ENCODE measurements at places on chromosomes 16 and 17.

GRCh38 chr17:80591788-80592187, 47.1 kb downstream of the RPTOR start:
- DNase-seq = no peak

- DNase-seq = no peak
Observed at GRCh38 chr17:59607817-59608403, 11.8 kb upstream of the CLTC start.

- no peak for DNase-seq
Observed at GRCh38 chr17:32124985-32125847, 17.1 kb upstream of the RHOT1 start.

- DNase-seq = no peak
Observed at GRCh38 chr16:154217-155030, 2.0 kb downstream of the HBZ start.

DNA sequence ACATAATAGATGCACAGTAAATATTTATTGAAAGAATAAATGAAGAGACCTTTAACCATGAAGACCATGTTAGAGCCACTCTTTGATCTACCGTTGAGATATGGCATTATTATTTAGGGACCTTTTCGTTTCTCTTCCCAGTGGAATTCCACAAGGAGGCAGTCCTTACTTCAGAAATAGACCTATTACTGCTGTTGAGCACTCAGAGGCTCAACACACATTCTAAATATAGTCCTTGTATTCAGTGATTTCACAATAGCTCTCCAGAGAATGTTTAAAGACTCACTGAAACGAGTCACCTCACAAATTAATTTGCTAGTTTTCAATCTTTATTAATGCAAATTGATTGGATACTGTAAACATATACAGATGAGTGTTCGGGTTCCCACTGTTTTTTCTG, 603.8 kb downstream of the CDH8 start:
- DNase-seq = no peak

- DNase-seq = no peak
Observed at GRCh38 chr17:77315010-77315409, 174.2 kb downstream of the SEC14L1 start.

DNA sequence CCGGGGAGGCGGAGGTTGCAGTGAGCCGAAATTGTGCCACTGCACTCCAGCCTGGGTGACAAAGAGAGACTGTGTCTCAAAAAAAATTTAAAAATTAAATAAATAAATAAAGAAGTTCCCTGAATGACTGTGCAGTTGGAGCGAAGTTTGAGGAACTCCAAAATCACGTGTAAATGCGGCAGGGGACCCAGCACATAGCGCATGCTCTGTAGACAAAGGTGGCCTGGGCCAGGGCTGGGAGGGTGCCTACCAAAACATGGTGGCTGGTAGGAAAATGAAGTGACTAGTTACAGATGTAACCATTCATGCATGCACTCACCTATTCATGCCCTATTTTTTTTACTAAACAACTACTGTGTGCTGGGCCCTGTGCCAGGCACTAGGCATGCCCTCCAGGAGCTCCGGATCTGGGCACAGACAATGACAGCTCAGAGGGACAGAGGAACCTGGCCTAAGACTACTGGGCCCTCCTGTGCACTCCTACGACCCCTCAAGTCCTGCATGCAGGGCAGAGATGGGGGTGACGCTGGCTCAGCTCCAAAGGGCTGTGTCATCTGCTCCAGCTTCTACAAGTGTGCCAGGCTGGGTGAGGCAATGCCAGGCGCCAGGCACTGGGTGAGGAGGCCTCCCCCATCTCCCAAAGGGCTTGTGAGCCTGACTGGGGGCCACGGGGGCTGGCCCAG, 65.3 kb downstream of the RMI2 start:
- no peak for DNase-seq

DNA sequence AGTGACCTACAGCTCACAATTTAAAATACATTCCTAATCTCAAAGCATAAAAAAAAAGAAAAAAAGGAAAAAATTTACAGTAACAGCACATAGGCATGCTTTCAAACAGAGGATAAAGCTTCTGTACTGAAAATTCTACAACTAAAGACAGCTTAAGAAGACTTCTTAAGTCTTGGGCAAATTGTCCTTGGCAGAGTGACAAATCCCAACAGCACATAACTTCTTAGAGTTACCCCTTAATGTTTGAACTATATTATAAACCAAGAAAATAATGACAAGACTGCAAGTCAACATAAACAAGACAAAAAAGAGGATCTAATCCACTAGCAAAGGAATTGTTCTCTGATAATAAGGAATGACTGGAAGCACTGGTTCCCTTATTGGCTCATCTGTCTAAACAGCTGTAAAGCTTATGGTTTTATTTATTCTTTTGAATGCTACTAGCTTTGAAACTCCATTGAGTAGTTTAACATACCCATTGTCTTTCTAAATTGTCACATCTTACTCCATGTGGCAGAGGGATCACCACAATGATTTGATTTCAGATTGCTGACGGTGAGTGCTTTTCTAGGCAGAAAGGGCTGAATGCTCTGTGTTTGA, 1576.8 kb upstream of the GOT2 start:
- no peak for DNase-seq

DNA sequence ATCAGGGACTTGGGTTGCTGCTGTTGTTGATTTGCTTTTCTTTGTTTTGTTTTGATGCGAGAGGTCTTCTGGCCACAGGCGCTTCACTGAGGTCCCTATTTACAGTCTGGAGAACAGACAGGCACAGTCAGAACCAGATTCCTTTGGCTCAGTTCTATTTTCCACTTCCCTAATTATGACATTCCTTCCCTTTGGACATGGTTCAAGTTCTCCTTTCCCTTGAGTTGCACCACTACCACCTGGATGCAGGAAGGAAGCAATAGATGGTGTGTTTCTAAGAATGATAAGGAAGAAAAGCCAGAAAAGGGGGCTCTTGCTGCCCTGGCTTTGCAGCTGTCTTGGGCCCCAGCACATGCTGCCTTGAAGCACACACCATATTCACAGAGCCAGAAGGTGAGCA, 160.6 kb downstream of the MAF start:
- DNase-seq = no peak

DNA sequence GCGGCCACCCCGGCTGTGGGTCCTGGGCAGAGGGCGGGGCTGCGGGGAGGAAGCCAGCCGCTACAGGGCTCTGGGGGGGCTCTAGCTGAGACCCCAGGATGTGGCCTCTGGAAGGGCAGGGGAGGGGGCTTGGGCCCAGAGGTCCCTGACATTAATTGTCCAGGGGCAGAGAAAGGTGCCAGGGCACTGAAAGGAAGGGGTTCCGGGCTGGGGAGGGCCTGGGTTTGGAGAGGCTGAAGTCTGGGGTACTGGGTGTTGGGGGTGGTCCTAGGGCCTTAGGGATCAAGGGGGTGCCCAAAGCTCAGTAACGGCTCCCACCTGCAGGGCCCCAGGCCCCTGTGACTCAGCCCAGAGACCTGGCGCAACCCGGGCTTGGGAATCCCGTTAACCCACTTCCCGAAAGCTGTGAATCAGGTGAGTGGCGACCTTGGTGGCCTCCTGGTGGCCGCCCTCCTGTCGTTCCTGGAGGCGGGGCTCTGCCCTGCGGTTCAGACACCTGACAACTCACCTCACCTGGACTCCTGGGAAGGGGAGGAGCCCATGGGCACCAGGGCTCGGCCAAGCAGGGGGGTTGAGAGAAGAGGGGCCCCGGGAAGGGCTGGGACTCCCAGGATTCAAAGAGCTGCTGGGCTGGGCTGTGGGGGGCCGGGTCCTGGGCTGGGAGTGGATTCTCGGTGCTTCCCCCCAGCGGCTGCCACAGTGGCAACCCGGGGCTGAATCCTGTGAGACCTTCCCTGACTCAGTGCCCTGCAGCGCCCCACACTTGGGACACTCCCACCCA, 465 bp upstream of the PRSS22 start:
- DNase-seq = no peak

DNA sequence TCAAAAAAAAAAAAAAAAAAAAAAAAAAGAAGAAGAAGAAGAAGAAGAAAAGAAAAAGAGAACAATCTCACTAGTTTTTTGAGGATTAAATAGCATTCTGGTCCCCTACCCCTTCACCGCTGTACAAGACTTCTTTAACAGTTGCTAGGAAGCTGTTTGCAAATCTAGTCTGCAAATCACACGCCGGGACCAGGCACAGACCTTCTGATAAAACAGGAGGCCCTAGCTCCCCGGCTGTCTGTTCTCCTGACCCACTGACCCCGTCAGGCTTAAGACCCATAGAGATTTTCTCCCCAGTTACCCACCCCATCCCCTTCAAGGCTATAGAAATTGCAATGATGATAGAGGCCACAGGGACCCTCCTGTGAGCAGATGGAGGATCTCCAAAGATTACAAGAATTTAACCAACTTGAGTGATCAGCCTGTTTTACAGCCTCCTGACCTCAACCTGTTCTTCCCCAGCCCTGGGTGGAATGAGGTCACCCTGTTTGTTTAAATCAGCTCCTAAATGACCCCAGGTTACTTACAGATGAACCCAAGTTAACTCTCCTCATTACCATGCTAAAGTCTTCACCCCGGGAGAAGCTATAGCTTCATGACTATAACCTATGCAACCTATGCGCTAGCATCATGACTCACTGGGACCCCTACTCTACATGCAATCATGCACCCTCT, 11.8 kb upstream of the SULT1A1 start:
- no peak for DNase-seq

DNA sequence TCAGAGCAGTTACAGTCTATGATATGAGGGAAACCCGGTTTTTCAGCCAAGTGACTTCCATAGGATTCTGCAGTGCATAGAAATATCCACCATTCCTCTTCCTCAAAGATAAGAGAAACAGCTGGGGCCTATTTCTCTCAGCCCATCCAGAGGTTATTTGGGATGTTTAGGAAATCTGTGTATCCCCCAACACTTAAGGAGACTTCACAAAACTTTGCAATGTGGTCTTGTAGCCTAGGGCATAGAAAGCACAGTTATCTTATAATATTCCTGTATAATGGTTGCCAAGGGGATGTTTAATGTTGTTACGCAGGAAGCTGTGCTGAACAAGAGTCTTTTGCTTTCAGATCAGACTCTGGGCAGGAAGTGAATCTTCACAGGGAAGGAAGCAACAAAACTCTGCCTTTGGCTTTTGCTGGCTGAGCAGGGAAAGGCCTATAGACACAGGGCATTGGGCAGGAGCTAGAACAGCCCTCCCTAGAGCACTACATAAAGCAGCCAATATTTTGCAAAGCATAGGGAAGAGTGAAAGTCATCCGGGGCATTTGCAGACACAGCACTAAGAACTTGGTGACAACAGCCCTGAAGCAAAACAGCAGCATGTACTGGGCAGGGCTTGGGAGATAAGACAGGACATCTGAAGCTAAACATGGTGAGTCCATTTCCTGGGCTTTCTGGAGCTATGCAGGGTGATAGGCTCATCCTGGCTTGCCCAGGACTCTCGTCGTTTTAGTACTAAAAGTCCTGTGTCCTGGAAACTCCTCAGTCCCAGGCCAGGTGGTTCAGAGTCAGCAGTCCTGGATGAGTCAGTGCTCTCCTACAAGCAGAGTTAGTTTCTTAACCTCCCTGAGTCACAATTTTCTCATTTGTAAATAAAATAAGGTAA, 18.7 kb upstream of the BEAN1 start:
- DNase-seq = peak; percentile 40

- DNase-seq = no peak
Observed at GRCh38 chr16:29688172-29688571, 9.2 kb downstream of the QPRT start.

DNA sequence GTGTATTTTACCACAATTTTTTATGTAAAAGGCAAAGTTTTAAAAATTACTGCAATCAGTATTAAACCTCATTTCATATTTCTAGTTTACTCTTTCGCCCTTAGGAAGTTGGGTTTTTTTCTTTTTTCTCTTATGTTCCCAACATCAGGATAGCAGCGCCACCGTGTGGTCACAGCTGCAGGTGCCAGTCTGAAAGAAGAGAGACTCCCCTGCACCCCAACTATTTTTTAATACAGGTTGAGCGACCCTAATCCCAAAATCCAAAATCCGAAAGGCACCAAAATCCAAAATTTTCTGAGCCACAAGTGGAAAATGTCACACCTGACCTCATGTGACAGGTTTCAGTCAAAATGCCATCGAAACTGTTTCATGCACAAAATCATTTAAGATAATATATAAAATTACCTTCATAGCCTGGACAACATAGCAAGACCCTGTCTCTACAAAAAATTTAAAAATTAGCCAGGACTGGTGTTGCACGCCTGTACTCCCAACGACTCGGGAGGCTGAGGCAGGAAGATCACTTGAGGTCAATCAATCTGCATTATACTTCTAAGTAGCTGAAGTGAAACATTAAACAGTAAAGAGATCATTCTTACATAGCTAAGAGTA, 21.8 kb upstream of the ASGR2 start:
- DNase-seq = peak; percentile 21

DNA sequence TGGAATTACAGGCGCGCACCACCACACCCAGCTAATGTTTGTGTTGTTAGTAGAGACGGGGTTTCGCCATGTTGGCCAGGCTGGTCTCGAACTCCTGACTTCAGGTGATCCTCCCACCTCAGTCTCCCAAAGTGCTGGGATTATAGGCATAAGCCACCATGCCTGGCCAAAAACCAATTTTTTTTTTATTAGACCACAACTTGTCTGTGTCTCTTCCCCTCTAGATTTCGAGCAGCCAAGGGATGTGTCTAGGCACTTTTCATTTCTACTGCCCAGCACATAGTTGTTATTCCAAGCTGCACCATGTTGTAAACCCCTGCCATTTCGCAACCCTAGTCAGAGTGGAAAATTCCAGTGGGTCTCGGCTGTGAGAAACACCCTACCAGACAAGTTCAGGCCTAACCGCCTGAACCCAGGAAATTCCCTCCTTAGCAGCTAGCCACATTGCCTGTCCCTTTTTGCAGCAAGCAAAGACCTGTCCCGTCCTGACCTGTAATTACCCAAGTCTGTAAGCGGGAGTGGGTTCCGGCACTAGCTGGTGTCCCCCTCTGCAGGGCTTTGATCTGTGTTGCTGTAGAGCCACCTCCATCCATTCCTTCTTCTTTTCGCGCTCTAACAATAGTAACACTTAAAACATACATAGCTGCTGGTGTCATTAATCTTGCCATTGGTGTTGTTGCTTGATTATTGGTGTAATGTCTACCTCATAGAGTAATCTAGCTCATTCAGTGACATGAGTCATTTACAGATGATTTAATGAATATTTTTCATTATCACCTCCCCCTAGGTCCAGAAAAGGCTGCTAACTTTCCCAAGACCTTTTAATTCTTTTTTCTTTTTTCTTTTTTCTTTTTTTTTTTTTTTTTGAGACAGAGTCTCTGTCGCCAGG, 77.3 kb upstream of the ATF7IP2 start:
- DNase-seq = no peak
